Activated T-helper 9 cell treated with anti-CD3 and anti-CD28 coated beads, Interleukin-2, amount 50 U/mL, for 16 hours (primary cell): ENCODE measurements at places on chromosomes 6 and 20.

- DNase-seq: no peak
These were observed 71.9 kb downstream of the FGD2 start for GRCh38 chr6:37077191-37077904.

- DNase-seq: no peak
These were observed 57.4 kb upstream of the SASH1 start for GRCh38 chr6:148285205-148285604.

GRCh38 chr6:121848523-121849255 is 413.2 kb downstream of the GJA1 start:
- DNase-seq: no peak

DNA sequence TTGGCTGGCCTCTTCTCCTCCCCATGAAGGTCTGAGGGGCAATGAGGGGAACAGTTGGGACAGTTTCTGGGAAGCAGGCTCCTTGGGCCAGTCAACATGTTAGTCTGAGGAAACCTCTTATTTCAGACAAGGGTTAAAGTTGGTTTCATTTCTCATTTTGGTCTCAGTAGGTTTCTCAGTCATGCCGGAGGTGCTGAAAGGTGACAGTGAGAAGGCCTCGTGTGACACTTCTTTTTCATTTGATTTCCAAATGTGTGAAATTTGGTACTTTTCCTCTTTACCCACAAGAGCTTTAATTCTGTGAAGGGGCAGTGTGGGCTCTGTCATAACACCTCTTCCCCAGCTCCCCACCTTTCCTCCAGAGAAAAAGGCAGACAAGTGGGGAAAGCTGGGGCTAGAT is 7.5 kb upstream of the GLP1R start:
- DNase-seq: no peak

DNA sequence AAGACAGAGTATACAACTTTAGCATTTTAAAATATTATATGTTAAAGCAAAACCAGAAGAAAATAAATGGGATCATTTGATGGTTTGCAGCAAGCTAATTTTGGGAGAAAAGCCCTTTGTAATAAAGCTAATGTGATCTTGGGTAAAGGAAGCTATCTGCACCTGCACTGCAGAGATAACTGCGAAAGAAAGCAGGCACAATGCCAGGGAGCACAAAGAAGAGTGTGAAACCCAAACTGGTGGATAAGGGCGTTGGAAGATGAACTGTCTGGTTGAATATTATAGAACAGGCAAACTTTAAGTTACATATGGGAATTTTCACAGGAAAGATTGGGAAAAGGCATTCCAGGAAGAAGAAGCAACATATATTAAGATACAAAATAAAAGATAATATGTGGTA is 179.2 kb upstream of the KHDRBS2 start:
- no peak for DNase-seq

DNA sequence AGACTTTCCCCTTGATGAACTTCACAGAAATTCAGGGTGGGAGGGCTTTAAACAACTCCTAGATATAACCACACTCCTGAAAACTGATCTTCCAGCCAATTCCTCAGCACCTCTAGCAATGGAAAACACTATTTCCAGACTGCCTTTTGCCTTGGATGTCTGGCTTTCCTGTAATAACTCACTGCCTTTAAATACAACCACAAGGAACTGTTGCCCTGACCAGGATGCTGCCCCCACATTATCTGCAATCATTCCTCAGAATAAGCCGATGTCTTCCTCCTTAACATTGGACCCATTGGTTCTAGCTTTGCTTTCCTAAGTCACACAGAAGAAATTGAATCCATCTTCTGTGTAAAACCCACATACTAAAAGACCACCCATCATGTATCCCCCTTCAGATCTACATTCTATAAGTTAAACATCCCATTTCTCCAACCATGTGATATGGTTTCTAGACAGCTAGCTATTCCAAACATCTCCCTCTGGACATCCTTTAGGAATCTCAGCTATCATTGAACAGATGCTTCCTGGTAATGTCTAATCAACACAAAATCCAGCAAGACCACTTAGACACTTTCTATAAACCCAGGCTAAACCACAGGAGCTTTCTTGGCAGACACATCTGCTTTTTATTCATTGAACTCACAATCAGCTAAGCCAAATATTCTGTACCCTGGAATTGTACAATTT is 95.9 kb upstream of the KCNQ5 start:
- no peak for DNase-seq

- no peak for DNase-seq
These were observed 56.6 kb upstream of the CD83 start for GRCh38 chr6:14060971-14061370.

GRCh38 chr6:42410861-42411260 is 40.9 kb downstream of the TRERF1 start:
- no peak for DNase-seq

DNA sequence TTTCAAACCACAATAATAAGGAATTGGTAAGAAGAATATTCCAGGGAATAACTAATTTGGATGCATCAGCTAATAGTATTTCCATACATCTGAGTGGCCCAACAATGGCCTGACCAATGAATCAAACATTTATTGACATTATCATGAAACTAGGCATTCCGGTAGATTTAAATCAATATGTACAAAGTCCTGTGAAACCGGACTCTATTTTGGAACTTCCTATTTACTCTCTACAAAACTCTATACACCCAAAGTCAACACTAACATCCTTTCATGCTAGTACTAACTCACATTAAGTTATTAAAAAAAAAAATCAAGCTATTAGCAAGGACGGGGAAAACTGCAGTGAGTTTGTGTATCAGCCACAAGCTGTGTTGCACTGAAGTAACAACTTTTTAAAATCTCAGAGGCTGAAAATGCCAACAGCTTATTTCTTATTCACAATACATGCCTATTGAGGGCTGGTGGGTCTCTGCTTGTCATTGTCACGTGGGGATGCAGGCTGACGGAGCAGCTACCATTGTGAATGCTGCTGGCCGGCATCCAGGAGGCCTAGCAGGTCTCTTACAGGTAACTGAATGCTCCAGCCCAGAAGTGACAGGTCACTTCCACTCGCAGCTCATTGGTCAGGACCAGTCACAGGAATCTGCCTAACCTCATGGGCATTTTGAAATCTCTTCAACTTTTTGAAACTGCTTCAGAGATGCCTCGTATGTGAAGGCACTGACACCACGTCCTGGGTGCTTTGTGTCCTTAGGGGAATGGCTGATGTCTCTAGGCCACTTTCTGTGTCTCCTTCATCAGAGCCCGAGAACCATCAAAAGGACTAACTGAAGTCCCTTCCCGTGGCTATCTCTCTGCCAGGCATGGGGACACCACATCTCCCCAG is 76.3 kb downstream of the SLC22A23 start:
- no peak for DNase-seq

DNA sequence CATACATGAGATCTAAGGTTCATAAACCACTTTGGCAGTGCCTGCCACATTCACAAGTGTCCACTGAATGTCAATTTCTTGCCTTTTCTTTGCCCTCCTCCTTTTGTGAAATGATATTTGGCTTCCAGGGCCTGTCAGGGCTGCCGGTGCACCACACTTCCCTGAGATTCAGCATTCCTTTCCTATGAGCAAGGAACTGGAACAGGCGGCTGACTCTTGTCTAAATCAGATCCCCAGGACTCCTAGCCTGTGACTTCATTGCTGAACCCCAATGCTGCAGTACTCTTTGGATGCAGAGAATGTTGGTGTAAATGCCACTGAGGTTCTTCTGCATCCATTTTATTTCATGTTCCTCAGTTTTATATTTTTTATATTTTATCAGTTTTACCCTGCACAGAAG is 172.2 kb downstream of the ARID1B start:
- DNase-seq: no peak

DNA sequence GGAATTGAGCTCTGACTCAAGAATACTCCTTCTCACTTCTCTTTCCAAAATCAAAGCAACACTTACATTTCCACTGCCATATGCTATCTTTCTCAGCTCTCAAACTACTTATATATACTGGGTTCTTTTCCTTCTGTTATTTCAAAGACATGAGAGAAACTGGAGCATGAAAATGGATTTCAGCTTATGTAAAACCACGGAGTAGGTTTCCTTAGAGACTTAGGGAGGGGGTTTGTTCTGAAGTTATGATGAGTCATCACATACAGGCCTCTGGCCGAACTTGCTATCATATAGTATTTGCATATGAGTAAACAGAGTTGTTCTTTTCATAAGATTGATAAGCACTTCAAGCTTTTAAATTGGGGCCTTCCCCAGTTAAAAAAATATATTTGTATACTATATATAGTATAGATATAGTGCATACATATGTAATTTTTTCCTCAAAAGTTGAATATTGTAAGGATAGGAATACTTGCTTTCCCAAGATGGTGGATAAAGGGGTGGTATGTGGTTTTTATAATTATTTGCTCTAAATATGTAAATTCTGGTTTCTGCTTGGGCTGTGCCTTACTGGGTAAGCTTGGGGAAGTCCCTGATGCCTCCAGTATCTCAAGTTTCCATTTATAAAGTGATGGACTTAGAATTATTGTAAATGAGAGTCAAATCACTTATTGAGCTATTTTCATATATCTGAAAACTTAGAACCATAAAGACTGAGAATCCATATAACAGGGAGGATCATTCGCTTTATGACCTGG is 273.9 kb downstream of the RFPL4B start:
- no peak for DNase-seq

DNA sequence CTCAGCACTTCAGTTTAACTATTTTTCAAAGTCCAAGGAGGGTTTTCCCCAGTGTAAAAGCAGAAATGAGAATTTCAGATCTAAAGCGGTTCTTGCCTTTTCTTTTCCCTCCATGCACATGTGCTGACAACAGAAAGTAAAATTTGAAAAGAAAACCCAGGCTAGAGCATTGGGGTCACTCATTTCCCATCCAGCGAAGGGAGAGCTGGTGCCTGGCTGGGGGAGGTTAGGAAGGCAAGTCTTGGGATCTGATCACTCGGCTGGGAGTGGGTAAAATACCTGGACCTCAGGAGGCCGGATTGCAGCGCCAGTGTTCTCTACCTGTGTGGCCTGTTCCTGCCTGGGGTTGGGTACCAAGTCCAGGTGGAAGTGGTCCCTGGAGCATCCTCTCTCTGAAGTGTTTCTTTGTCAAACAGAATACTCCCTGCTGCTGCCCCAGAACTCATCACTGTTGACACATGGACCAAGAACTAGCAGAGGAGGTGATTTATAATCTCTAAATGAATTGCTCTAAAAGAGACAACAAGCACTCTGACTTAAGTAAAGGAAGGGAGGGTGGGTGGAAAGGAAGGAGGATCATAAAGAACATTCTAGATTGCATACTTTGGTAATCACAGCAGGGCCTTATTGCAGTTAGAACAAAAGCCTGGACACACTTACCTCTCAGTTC is 136.0 kb downstream of the MTHFD1L start:
- DNase-seq: no peak

DNA sequence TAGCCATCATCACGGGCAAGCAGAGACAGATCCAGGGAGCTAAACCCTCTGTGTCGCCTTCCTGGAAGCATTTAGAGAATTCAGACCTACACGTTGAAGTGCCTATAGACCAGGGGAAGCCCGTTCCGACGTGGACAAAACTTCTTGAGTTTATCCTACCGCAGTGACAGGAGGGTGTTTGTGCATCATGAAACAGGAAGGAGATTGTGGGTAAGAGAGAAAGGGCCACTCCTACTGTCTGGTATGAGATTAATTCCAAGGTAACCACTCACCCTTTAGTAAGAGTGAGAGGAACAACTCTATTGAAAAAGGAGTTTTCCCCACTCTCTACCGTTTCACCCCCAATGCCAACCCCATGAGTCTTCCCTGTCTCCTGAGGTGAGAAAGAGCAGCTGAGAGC is 133.7 kb downstream of the TFAP2C start:
- no peak for DNase-seq

DNA sequence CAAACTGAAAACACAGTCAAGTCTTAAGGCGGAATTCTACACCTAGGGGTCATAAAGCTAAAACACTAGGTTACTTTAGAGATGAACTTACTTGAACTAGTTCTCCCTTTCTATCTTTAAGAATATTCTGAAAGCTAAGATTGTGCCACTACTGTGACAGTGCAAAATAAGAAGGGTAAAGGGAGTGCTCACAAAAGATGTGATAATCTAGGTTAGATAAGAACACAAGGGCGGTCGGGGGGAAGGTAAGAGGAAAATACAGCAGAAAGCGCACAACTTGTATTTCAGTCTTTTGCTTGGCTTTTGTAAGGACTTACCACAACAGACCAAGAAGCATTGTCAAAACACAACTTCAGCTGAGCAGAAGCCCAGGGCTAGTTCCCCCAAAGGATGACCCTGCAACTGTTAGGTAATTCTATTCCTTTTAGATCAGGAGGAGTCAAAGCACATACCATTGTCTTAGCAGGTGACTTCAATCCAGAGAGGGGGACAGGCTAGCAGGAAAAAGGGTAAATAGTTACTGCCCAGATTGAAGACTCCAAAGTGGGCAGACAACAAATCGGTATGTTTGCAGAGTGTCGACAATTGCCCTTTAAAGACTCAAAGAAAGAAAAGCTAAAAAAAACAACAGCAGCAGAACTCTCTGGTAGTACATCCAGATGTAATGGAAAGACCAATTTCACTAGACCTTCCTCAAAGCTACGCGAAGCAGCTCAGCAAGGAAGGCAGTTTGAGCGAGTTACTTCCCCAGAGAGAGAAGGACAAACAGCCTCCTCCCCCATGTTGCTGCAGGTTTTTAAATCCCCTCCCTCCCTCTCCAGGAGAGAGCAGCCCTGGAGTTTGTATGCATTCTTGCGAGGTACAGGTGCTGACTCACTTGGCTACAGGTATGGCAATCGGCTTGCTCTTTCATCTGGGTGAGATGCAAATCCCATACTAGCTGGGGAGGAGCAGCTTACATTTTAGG is 59.0 kb downstream of the RIPOR2 start:
- DNase-seq: no peak

- no peak for DNase-seq
These were observed 12.9 kb upstream of the SLC9A8 start for GRCh38 chr20:49799698-49800097.

DNA sequence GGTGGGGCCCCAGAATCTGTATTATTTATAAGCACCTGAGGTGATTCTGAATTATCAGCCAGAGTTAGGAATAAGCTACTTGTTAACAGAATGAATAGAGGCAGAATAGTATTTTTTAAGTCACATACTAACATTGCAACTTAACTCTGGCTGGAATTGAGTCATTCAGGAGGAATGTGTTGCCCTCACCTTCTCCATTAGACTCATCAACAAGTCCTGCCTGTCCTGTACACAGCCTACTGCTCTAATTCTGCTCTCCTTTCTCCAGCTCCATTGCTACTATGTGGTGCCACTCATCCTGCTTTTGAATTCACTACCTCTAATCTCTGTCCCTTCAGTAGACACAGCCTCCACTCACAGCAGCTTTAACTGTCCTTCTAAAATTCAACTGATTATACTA is 669.4 kb downstream of the DHX35 start:
- DNase-seq: no peak

GRCh38 chr6:116008470-116009243 is 52.0 kb downstream of the FRK start:
- no peak for DNase-seq

GRCh38 chr20:12074111-12074655 is 156.5 kb downstream of the BTBD3 start:
- no peak for DNase-seq

DNA sequence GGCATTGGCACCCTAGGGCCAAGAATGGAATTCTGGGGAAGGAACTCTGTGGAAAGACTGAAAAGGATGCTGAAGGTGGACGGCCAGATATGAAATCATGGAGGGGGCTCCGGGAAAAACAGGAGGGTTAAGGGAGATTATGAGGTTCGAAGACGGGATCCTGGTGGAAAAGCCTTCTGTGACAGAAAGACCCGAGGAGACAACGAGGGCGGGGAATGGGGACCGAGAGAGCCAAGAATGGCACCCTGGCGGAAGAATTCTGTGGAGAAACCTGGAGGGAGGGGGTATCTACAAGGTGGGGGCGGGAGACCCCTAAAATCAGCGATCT is 426 bp downstream of the TRMT6 start:
- no peak for DNase-seq

GRCh38 chr20:54085910-54086309 is 15.5 kb upstream of the BCAS1 start:
- no peak for DNase-seq
